ENCODE measurements at places on chromosomes 6 and 20. TPM values are rescaled to one million over a fixed set of nuclear protein-coding genes. Genes with fewer than 3 reads are reported as not detected.

- no peak for DNase-seq
These were observed 217.1 kb upstream of the MAN1A1 start for GRCh38 chr6:119566546-119567260.

DNA sequence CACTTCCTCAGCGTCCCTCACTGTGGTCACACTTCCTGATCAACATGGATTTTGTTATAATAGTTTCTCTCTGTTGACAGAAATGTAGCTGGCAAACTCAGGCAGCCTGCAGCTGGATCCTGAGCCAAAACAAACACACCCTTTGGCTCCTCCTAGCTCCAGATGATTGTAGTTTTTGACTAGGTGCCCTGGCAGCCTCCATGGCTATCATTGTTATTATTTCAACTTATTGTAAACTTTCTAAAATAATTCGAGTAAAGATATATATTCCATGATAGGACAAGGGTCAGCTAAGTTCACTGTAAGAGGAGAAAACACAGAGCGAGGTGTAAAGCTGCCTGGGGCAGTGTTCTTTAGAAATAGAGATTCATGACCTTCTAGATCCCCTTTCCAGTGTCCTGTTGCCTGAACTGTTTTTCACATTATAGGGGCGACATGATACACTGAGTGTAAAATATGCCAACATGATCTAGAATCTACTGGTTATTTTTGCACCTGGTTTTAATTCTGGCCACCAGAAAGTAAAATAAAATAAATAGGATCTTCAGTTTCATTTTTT is 98.2 kb upstream of the HDGFL1 start:
- DNase-seq, result no peak

- DNase-seq, result no peak
These were observed 503.6 kb downstream of the PTPRT start for GRCh38 chr20:42686057-42686456.

DNA sequence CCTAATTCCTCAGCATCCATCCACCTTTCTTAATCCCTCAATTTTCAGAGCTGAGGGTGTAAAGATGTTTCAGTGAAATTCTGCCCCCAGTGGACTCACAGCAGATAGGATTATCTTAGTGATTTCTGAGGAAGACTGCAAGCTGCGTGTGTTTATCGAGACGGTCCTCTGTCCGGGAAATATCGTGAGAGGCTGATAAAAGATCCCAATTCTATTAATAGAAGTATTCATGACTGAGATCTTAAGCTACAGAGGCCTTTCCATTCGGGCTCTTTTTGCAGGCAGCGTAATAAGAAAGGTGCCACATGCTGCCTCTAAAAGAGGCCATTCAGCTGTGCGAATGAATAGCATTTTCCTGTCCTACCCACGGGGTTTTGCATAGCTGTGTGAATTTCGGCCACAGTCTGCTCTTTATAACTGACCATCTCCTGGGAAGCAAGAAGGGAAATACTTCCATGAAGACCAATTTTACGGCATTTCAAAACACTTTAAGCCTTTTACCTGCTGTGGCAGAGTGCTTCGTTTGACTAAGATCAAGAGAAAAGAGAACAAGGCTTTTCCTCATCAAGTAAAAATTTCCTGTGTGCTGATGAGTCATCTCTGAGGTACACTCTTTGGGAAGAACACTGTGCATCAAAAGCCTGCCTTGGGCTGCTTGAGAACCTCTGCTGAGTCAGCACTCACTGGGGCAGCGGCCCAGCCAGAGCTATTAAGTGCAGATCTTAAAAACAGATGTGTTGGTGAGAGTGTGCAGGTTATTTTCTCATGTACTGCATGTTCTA is 208.8 kb downstream of the ARHGAP18 start:
- DNase-seq, result peak; percentile 73

- no peak for DNase-seq
These were observed 284.2 kb upstream of the SGK1 start for GRCh38 chr6:134602123-134602522.

GRCh38 chr6:128605961-128606360 is 85.6 kb upstream of the PTPRK start:
- no peak for DNase-seq

- no peak for DNase-seq
These were observed 7.7 kb upstream of the ZKSCAN8 start for GRCh38 chr6:28134015-28134414.

DNA sequence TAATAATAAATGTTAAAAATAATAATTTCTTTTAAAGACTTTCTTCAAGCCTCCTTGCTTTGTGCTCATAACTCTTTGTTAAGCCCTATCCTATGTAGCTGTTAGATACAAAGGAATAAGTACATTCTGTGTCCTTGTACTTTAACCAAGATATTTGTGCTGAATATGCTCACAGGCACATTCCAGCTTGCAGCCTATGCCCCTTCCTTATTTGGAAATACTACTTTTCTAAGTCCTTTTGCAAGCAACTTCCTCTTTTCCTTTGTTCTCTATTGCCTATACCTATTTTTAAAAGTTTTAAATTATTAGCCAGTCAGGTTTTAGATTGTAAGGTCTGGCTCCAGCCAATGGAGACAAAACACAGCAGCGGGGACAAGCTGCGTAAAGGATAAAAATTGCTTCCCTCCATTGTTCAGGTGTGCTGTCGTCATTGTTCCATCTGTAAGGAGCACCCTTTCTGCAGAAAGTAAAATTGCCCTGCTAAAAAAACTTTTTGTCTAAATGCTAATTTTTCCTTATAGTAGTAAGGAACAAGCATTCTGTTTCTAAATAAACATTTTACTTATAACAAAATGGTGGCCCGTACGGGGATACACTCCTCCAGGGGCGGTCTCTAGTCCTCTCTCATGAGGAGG is 80.2 kb downstream of the SYTL3 start:
- no peak for DNase-seq

- peak; percentile 46 for DNase-seq
These were observed 224.8 kb downstream of the SYNDIG1 start for GRCh38 chr20:24694157-24694726.

DNA sequence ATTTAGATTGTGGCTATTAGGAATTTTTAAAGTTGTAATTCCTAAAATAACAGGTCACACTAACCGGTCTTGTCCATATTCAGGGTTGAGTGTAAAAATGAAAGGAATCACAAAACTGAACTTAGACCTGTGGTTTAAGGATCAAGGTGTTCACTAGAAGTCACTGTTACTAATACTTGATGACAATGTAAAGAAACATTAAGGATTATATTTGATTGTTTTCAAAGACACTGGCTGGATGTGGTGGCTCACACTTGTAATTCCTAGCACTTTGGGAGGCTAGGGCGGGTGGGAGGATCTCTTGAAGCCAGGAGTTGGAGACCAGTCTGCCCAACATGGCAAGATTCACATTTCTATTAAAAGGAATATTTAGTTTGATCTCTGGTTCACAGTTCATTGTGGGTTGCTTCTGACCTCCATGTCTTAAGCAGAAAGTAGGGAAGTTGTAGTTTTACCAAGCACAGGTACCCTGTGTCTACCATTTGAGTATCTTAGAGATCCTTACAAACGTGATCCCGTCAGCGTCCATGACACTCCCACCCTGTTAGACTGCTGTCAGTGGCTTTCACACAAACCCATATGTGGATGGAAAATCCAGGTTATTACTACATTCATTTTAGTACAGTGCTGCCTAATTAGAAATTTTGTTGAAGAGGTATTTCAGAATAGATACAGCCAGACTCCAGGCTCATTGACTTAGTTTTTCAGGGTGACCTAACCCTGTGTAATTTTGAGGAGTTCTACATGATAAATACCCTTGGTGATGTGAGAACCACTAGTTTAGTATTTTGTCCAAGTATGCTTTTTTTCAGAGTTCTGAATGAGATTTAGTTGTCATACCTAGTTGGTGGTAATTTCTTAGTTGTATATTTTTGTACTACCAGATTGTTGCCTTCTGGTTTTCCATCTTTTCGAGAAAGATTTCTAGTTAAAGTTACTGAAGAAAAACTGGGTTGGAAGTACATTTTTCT is 10.2 kb downstream of the SRSF3 start:
- DNase-seq, result peak; percentile 43

GRCh38 chr6:18042536-18043145 is 55.2 kb upstream of the KIF13A start:
- DNase-seq, result no peak

DNA sequence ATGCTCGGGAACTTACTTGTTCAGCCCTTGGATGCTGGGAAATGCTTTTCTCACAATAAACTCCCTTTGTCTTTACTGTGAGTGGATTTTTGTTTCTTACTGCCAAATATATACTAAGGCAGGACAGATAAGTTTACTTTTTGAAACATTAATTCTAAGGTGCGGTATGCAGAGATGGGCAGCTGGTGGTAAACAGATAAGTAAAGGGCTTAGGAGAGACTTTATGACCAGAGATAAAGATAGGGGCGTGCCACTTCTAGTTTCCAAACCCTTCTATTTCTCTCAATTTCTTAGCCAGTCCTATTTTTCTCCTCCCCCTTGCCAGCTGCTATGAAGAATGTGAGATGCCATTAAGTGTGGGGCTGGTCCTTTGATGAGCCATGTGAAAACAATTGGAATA is 16.3 kb downstream of the SAMD3 start:
- DNase-seq, result no peak

The RAD21L1 gene
- total RNA-seq, result not detected

The ECT2L gene
- not detected for total RNA-seq

The ENPP1 gene
- total RNA-seq, result 4.6 TPM

The PPIL6 gene
- 1.4 TPM for total RNA-seq

The PAK5 gene
- 0.14 TPM for total RNA-seq

The EYA2 gene
- total RNA-seq, result 3.2 TPM

The GABRR1 gene
- total RNA-seq, result not detected

The MDFI gene
- 8.6 TPM for total RNA-seq
